H7 (cell line): ENCODE measurements at places on chromosomes 4 and X.

GRCh38 chr4:17477774-17478472 lies 34.0 kb downstream of the QDPR start:
- DNase-seq = no peak

GRCh38 chr4:7830747-7831146 lies 108.9 kb downstream of the AFAP1 start:
- no peak for DNase-seq

- DNase-seq = peak; percentile 60
Observed at GRCh38 chr4:47704693-47705325, 133.1 kb downstream of the CORIN start.

GRCh38 chr4:123505095-123506010 lies 108.8 kb downstream of the SPRY1 start:
- peak; percentile 88 for DNase-seq

GRCh38 chrX:1391370-1391706 lies 575 bp downstream of the SLC25A6 start:
- DNase-seq = peak; percentile 98

GRCh38 chrX:100995469-100995868 lies 26.0 kb downstream of the ARL13A start:
- no peak for DNase-seq

DNA sequence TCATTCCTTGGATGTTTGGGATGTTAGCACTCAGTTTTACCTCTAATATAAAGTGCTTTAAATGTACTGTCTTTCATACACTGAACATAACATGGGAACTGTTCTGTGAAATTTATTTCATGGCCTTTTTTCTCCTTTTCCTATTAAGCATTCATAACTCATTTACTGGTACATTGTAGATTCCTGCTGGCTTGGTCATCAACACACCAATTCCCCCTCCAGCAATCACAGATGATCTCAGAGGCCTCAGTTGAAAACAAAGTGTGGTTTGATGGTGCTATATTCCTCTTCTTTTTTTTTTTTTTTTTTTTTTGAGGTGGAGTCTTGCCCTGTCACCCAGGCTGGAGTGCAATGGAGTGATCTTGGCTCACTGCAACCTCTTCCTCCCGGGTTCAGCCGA lies 61.9 kb upstream of the FAM47B start:
- DNase-seq = no peak

GRCh38 chr4:22345055-22345454 lies 170.8 kb downstream of the ADGRA3 start:
- no peak for DNase-seq

- DNase-seq = no peak
Observed at GRCh38 chrX:150155436-150156035, 207.6 kb upstream of the MAMLD1 start.

- peak; percentile 74 for DNase-seq
Observed at GRCh38 chr4:968621-969394, 4.6 kb downstream of the DGKQ start.

DNA sequence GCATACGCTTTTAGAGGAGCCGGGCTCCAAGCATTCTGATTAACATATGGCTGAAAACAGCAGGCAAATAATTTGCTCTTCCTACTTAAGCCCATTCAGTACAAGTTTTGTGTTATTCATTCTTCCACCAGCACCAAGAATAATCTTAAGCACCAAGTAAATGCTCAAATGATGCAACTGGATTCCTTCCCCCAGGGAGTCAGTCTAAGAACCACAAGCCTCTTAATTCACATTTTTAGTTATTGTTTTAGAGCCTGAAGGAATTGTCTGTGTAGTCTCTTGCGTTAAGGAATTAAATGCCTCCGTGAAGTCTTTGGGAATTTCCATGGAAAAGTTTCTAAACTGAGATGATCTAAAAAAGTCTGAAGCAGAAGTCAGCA lies 61.5 kb upstream of the MAGEB2 start:
- DNase-seq = no peak

- no peak for DNase-seq
Observed at GRCh38 chr4:53576676-53577372, 14.5 kb downstream of the LNX1 start.

- no peak for DNase-seq
Observed at GRCh38 chr4:73309211-73309610, 50.6 kb upstream of the ANKRD17 start.

- no peak for DNase-seq
Observed at GRCh38 chr4:29553846-29554245, 1166.3 kb upstream of the PCDH7 start.

- peak; percentile 79 for DNase-seq
Observed at GRCh38 chr4:112817933-112818593, 181.1 kb downstream of the LARP7 start.

- no peak for DNase-seq
Observed at GRCh38 chr4:57109411-57109846, 756 bp downstream of the IGFBP7 start.

DNA sequence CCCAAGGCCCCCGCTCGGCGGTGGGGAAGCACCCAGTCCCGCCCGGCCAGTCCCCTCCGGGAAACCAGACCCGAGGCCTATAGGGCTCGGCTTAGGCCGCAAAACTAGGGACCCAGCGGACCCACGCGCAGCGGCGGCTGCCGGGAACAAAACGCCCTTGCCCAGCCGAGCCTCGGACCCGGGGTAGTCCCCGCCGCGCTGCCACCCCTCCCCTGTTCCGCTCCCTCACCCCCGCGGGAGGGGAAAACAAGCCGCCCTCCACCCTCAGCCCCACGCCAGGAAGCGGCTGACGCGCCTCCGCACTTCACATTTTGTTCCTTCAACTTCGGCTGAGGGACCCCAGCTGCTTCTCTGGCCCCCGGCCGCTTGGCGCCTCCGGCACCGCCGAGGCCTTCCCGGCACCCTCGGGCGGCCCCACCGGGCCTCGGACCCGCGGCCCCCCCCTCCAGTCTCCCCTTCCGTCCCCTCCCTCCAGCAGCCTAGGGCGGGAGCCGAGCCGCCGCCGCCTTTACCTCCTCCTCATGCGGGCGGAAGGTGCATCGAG lies 694 bp downstream of the PDS5A start:
- DNase-seq = peak; percentile 75

DNA sequence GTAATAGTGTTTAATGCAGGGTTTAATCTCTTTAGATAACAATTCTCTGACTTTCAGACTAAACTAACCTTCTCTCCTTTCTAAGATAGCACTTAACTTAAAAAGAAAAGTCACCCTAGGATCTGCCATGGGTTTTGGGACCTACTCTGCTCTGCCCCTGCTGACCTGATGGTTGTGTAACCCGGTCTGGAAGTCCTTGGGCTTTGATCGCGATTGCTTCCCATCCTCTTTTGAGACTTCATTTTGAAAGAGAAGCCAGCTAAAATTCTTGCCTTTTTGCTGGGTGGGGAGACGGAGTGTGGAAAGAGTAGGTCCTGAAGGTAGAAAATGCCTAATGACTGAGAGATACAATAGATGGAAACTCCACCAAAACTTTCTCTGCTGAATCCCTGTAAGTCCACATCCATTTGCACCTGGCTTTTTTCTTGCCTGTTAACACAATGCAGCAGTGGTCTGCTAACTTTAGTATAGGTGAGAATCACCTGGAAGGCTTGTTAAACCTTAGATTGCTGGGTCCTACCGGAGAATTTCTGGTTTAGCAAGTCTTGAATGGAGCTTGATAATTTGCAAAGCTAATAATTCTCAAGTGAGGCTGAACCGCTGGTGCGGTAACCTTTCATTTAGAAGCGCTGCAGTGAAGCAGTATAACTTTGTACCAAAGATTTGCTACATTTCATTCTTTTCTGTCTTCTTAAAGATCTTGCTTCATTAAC lies 45.6 kb upstream of the CCSER1 start:
- no peak for DNase-seq

DNA sequence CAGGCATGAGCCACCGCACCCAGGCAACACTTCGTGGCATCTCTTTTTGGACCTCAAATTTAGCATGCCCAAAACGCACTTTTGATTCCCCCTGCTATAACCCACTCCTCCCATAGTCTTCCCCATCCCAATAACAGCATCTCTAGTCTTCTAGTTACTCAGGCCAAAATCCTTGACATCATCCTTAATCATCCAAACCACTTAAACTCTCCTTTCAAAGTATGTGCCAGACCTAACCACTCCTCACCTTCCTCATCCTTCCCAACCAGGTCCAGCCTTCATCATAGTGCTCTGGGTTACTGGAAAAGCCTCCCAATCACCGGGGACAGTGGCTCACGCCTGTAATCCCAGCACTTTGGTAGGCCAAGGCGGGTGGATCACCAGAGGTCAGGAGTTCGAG lies 41.9 kb downstream of the AFAP1 start:
- no peak for DNase-seq

DNA sequence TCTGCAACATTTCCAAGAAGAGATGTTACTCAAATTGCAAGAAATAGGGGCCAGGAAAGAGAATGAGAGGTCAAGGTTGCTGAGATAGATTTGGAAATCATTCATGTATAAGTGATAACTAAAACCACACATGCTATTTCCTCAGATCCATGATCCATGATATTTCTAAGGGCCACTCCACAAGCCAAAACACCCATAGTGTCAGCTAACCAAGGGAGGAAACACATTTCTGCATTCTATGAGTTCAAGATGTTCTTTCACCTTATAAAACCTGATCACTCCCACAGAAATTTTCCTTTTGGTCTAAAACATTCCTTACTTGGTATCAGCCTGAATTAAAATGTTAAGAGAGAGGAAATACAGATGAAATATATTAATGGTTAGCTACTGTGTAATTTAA lies 47.2 kb downstream of the TBCK start:
- no peak for DNase-seq

DNA sequence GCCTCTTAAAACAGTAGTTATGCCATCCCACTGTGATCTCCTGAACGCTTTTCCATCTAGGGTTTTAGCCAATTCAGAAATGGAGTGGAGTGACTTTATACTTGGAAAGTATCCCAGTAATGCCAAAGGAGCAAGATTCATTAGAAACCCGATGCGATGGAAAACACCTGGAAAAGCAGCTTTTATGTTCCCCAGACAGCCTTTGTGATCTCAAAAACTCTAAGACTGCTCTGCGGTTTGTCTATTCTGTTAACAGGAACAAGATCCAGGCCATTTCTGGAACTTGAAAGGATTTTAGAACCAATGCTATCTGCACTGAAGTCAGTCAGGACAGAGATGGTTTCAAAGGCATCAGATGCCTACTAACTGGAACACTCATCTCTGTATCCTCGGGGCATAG lies 145.1 kb downstream of the APBB2 start:
- no peak for DNase-seq

- DNase-seq = no peak
Observed at GRCh38 chr4:38119668-38120385, 159.6 kb downstream of the PTTG2 start.

- no peak for DNase-seq
Observed at GRCh38 chr4:153987291-153987690, 198.4 kb upstream of the SFRP2 start.

GRCh38 chrX:102995316-102995715 lies 58.2 kb downstream of the RAB40AL start:
- DNase-seq = no peak

DNA sequence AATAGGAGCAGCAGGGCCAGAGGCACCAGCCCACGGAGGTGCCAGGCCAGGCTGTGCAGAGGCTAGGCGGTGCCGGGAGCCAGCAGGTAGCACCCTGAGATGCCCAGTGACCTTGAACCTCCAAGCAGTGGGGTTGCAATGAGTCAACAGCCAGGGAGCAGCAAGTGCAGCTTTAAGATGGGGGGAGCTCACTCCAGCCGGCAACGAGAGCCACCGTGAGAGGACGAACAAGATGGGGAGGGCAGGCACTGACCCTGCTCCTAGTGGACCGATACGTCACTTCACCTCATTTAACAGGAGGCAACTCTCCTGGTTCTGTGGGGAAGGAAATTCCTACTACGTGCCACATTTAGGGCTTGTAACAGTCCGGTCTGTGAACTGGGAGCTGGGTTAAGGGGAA lies 4.8 kb downstream of the LETM1 start:
- DNase-seq = peak; percentile 86

- DNase-seq = peak; percentile 61
Observed at GRCh38 chr4:57110640-57111511, 691 bp upstream of the IGFBP7 start.

DNA sequence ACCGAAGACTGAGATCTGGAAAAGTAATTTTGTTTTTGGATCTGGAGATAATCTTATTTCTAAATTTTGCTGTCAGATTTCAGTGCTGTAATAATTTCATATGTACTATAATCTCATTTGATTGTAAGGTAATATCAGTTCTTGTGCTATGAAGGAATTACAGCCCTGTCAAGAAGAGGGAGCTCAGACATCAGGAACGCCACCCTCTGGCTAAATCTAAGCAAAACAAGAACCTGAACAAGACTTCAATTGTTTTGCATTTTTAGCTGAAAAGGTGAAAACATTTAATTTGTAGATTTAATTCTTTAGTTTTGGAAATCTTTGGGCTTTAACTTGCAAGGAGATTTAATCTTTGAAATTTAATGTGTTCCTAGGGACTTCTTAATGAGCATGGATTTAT lies 525.4 kb upstream of the HS3ST1 start:
- DNase-seq = peak; percentile 4

DNA sequence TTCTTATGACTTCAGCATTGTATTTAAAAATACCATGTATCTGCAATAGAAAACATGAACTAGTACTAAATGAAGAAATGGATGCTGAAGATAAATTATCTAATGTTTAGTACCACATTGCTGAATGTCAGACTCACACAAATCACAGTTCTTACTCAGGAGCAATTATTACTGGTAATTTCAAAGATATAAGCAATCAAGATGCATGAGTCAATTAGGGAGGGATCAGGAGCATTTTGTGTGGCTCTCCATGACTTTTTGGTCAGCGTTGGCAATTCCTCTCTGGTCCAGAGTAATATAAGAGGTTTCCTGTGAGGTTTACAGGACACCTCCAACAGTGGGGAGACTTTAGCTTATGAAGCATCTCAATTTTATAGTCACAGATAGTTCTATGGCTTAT lies 167.0 kb upstream of the PCDH7 start:
- DNase-seq = no peak

DNA sequence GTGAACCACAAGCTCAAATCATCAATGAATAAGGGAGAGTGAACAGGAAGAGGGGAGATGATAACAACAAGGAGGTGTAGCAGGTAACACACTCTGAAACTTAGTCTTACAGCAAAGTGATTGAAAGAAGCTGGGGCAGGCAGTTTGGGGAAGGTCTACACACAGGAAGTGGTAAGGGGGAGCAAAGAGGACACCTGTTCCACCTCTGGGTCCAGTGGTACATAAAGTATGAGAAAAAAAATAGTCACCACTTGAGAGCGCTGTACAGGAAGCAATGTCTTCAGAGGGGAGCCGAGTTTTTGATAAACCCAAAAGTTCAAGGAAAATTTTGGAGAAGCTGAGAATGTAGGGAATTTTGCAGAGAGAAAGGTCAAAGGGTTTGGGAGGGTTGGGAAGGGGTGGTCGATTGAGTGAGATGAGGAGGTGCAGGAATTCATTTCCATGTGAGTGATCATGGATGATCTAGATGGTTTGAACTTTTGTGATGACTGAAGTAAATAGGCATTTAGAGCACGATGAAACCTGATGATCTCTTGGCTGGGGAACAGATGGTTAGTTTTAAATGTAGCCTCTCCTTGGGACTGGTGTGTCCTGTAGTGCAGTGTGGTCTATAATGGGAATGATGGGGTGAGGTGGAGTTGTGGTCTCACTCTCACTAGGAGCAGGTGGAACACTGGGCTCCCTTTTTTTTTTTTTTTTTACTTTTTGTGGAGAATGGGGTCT lies 142.0 kb downstream of the RBMX2 start:
- no peak for DNase-seq
